Hypothalamus (tissue), 51 donors: ENCODE measurements at places on chromosomes 13 and 19.

DNA sequence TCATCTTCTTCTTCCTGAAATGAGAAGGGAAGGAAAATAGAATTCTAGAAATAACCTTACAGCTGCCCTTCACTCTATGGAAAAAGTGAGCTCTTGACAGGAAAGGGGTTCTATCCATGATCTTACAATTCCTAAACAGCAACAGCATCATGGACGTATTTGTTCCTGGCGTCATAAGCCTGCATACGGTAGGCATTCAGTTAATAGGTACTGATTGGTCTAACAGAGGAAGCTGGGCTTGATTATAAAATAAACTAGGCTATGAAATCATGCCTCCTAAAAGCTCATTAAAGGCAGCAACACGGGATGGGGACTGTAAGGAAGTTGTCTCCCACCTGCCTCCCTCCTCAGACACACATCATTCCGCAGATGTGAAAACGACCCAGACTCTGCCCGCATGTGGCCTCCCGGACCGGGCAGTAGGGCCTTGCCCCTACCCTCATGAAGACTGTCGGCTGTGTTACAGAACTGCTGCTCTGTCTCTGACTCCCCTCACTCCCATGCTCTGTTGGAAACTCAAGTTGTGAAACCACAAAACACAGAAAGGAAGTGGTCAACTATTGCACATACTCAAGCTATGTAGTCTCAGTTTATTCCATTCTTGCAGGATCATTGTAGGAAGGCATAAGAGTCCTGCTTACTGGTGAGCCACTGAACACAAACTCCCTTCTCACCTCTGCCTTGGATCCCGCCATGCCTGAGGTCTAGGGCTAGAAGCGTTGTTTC is 129.8 kb downstream of the DLEU7 start:
- no peak for DNase-seq

- no peak for DNase-seq
Measured at GRCh38 chr13:71922194-71922593, 55.2 kb upstream of the DACH1 start.

DNA sequence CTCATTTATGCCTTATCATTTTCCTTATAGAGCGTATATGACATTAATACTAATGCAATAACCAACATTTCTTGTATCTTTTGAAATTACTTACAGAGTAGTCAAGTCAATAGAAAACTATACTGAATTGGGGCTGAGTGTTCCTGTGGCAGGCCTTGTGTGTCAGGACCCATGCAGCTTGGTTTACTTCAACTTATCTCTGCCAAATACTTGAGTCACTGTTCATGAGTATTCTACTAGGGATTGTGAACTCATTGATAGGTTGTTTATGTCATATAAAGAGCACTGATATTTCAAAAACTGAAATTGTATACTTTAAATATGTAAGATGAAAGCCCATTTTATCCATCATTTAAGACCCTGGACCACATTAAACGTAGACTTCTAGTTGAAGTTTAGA is 688.6 kb upstream of the SLITRK1 start:
- no peak for DNase-seq

DNA sequence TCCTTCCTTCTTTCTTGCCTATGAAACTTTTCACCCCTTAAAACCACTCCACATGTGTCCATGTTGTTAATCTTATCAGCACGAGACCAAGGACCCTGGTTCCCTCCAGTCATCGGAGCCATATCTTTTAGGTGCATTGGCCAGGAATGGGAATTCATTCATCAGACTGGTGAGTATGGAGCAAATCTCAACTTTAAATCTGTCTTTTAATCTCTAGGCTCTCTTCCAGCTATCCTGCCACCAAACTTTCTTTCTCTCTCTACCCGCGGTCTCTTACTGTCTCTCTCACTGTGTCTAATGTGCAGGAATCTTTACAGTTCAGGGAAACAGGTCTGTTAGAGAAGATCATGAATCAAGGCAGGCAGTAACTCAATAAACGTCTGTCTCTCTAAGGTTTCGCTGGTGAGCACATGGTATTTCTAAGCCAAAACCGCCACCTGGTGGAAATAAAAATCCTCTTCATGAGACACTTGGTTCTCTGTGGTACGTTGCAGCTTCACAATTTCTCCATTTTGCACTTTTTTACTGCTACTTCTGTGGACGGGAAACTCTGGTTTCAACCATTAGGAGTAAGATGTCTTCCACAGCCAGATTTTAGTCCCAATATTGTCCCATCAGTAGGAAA is 16.1 kb downstream of the LGALS16 start:
- no peak for DNase-seq

DNA sequence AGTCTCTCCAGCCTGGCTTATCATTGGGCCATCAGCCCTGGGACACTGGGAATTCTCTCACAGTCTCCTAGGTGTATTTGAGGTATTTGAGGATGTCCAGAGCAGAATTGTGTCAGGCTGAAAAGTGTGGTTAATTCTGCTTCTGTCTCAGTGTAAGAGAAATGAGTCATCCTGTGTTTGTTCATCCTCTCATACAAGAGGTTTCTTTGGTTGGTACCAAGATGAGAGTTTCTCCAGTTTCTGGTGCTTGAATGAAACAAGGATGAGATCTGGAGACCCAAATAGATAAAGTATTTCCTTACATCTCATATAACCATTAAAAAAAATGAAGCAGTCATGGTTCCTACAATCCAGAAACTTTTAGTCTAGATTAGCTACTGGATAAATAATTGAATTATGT is 7.7 kb downstream of the ZNF253 start:
- DNase-seq: no peak
